CD4-positive, alpha-beta T cell treated with Interferon alpha-2 for 1 hour (primary cell): ENCODE measurements at places on chromosomes 12 and 14.

GRCh38 chr12:97650242-97650641 lies 187.6 kb downstream of the RMST start:
- DNase-seq = no peak

GRCh38 chr14:34018564-34019244 lies 67.8 kb upstream of the EGLN3 start:
- peak; percentile 50 for DNase-seq

DNA sequence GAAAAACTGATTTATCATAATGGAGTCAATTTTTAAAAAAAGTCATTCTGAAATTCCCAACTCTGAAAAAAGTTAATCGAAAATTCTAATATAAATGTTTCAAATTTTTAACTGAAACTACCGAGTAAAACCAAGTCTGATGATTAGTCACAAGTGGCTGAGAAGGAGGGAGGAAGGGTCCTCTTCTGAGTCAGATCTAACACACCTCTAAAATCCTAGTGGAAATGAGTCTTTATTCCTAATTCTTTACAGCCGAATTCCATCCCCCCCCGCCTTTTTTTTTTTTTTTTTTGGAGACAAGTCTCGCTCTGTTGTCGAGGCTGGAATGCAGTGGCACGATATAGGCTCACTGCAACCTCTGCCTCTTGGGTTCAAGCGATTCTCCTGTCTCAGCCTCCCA lies 37.9 kb downstream of the RAD9B start:
- DNase-seq = no peak

DNA sequence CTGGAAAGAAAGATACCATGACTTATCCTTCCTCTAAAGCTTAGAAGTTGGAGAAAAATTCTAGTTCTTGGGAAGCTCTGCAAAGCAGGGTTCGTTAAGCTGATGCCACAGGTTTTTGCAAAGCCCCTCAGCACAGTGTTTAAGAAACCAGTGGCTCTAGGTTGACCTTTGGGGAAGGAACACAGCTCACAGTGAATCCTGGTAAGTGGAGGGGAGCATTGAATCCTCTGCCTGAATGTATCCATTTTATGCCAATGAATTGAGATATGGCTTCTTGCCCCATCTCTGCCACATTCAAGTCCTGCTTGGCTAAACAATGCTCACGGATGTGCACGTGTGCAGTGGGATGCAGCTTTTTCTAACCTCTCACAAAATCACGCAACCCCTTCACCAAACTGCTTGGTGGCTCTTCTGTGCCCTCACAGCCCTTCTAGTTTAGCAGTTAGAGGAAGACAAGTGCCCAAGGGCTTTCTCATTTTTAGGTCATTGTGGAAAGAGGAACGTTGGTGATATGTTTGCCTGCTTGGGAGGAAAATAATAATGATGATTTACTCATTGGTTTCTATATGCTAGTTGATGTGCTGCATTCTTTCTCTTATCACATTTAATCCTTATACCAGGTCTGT lies 111.3 kb downstream of the DAD1 start:
- DNase-seq = no peak

- DNase-seq = no peak
Measured at GRCh38 chr14:89814126-89814525, 140.4 kb downstream of the EFCAB11 start.

GRCh38 chr12:8499616-8500015 lies 13.7 kb upstream of the CLEC4D start:
- DNase-seq = no peak

DNA sequence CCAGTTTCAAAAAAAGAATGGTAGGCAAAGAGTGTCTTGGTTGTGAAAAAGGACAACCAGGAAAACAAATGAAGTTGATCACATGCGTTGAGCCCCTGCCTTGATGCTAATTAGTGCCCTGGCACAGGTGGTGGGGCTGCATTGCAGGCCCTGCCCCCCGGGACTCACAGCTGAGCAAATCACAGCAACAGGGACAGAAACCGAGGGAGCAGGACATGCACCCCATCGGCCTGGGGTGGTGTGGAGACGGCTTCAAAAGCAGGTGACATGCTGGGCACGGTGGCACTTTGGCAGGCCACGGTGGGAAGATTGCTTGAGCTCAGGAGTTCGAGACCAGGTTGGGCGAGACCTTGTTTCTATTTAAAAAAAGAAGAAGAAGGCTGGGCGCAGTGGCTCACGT lies 1.1 kb upstream of the PAPLN start:
- DNase-seq = no peak

DNA sequence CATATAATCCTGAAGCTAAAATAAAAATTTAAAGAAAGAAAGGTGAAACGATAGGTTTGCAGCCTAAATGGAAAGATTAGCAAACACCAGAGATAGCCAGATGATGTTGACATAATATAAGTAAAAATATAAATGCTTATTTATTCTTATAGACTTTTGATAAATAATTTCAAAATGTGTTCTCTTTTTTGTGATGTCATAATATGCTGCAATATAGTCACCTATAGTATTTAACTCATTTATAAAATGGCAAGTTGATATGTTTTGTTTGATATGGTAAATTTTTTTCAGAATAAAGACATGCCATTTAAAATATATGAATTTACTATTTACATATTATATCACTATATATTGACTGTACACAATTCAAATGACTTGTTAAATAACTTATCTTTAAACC lies 813.4 kb downstream of the LRFN5 start:
- no peak for DNase-seq

GRCh38 chr12:103075848-103076247 lies 118.4 kb downstream of the ASCL1 start:
- DNase-seq = no peak

- no peak for DNase-seq
Measured at GRCh38 chr14:85319101-85319500, 210.8 kb upstream of the FLRT2 start.

- no peak for DNase-seq
Measured at GRCh38 chr12:40226705-40227104, 1.9 kb downstream of the LRRK2 start.

DNA sequence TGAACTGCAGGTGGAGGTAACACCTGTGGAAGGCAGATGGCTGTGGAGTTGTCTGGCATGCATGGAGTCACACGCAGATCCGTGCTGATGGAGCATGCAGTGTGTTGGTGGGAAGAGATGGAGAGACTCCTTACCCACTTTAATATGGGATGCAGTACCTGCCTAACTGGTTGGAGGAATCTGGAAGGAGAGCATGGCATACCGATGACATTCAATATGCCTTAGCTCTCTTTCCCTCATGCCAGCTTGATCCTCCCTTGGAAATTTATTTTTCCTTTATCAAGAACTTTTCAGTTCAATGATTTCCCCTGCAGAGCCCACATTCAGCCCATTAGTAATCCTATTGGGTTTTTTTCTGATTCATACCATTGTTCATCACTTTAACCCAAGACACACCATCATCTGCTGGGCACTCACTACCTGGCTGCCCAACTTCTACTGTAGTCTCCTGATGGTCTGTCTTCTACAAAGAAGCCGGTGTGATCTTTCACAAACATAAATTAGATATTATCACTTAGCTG lies 25.9 kb upstream of the NR2C1 start:
- no peak for DNase-seq

DNA sequence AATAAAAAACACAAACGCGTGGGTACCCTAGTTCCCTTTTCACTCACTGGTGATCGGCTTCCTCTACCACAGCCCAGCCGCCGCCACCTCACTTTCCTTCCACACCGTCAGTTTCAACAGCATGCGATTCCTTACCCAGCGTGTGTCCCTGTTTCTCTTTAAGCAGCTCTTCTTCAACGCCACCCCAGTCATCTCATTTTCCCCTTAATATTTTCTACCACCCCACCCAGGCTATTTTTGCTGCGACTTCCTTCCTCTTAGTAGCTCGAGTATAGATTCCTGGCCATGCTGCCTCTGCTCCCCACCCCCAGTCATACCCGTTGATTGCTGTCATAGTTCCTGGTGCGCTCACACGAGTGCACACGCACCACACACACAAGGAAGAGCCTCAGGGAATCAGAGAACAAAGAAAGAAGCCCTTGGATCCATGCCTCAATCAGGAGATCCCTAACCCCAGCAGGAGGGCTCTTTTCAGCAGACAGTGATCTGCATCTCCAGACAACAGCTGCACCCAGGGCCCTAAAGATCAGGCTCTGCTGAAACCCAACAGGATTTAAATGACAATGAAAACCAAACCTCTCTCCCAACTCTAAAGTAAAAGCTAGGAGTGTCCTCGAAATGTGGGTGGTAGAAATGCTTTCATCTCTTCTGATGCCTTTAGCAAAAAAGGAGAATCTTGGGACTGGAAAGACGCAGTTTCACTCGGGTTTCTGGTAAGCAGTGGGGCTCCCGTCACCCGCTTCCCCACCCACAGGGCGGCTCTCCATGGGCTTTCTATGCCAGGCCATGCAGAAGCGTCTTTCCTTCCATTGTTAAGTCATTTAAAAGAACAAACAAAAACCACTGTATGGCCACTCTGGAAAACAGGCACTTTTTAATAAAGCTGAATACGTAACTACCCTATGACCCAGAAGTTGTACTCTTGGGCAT lies 23.8 kb downstream of the VPS37B start:
- peak; percentile 56 for DNase-seq

DNA sequence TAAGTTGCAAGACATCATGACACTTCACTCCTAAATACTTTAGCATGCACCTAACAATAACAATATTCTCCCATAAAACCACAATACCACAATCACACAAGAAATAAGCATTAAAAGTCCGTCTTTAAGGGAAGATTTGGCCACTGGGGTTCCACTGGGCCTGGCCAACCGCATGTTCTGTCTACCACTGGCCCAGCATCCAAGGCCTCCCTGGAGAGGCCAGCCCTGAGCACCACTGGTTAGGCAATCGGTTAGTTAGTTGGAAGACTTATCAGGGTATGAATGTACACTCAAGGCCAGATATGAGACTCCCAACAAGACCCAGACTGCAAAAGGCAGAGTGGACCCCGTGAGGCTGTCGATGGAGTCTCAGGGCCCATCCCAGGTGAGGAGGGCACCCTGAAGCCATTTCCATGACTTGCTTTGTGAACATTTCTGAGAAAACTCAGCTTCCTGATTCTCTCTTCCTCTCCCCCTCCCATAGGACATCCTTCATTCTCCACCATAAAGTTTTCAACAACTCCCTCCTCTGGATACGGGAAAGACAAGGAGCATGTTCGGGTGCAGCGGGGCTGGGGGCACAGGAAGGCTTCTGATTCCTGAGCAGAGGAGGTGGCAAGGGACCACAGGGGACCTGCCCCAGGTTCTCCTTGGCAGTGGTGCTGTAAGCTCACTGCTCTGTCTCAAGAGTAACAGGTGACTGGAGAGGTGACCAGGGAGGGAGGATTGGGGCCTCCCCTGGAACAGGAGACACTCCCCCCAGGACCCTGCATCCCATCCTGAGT lies 5.9 kb downstream of the PXN start:
- DNase-seq = no peak

- no peak for DNase-seq
Measured at GRCh38 chr12:85462888-85463287, 182.9 kb downstream of the ALX1 start.

GRCh38 chr12:115956659-115957058 lies 320.8 kb downstream of the MED13L start:
- no peak for DNase-seq

DNA sequence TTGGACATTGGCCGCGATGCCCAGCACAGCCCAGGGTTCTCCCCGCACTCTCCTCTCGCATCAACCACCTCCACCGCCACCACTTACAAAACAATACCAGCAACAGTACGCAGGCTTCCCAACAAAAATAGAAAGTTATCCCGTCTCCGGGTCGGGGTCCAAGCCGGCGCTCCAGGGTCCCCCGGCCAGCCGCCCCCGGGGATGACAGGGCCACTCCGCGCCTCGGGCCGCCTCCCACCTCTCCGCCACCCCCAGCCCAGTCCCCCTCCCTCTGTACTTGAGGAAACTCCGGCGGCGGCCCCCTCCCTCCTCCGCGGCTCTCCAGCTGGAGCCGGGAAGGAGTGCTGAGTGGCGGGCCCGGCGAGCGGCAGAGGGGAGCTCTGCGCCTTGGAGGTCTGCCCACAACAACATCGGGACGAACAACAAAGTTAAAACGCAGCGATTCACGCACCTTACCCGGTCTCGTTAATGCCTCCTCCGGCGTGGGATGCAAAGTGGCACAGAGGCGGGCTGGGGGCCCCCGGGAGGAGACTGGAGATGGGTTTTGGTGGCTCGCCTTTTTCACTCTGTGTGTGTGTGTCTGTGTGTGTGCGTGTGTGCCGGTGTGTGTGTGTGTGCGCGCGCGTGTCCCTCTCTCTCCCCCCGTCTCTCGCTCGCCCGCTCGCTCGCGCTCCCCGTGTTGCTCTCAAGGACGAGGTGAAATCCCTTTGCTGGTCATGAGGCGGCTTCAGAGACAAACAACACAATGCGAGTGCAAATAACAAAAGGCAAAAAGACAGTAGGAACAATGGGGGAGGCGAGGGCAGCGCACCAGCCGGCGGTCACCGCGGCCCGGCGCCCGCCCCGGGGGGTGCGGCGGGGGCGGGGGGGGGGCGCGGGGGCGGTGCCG lies 386.8 kb downstream of the BCAT1 start:
- DNase-seq = no peak

DNA sequence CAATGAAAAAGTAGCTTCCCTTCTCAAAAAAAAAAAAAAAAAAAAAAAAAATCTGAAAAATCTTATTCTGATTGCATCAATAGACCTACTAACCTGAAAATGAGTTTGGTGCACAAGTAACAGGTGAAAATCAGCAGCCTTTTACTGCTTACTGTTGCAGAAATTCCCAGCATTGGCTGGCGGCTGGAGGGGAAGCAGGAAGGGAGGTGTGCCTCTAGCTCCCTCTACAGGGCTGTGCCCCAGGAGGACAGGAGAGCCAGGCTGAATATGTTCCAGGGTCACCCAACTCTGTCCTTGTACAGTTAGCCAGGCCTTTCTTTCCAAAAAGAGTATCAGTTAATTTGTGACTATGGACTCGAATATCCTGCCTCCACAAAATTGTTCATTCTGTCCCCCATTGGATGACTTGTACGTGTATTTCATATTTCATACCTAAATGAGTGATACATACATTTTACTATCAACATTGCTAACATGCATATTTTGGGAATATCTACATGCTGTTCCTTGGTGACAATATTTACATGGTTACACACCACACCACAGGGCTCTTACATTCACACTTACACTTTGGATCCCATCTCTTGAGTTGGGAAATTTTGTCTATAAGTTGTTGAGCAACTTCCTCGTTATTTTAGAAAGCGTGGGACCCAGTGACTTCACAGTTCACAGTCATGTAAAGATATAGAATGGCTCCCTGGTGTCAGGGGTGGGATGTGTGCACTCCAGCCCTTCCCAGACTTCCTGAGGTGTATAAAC lies 124.8 kb downstream of the SAMD4A start:
- peak; percentile 41 for DNase-seq

- DNase-seq = no peak
Measured at GRCh38 chr14:68791902-68792677, 777 bp downstream of the ZFP36L1 start.

DNA sequence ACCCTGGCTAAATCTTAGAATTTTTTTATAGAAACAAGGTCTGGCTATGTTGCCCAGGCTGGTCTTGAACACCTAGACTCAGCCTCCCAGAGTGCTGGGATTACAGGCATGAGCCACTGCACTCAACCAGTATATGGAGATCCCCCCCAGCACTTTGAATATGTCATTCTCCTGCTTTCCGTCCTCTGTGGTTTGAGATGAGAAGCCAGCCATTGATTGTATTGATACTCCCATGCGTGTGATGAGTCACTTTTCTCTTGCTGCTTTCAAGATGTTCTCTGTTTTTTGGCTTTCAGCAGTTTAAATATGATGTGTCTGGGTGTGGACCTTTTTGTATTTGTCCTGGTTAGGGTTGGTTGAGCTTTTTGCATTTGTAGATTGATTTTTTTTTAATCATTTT lies 75.2 kb upstream of the DNM1L start:
- DNase-seq = no peak

- DNase-seq = peak; percentile 99
Measured at GRCh38 chr14:102591944-102592762, at the start of gene RCOR1. Gene RCOR1 (plus strand): TSS chr14:102592649. CDS start chr14:102592887, 238 bp downstream.

- DNase-seq = no peak
Measured at GRCh38 chr14:76984787-76985375, 43.6 kb downstream of the IRF2BPL start.
